Stimulated activated CD4-positive, alpha-beta T cell treated with anti-CD3 and anti-CD28 coated beads, Interleukin-2, amount 100 ng/mL, for 24 hours (primary cell): ENCODE measurements at places on chromosomes 12 and 14.

DNA sequence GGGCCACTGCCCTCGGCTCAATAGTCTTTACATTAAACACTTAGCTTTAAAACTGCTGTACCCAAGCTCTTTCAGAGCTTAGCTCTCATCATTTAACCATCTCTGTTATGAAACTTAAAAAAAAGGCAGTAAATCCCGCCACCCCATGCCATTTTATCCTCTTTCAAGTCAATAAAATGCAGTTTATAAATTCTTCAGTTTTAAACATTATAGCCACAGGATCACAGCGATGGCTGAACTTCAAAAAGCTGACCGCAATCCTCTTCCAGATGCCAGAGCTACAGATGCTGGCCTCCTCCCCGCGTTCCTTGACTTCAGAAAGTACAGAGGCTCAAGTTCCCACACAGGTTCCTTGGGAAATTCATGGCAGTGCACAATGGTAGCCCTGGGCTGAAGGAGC lies 4.2 kb downstream of the OR10G3 start:
- no peak for DNase-seq

DNA sequence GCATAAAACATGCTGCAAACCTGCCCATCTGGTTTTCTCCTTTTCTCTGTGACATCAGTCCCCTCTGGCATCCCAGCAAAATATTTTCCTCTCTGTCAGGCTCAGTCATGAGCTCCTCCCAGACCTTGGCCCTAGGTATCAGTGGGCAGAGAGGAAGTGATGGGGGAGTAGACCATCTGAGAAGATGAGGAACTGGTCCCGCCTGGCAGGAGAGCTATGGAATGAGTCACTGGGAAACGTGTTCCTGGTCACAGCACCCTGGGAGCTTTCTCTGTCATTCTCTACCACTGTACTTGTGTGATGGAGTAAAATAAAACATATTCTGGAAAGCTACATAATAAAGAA lies 5.0 kb upstream of the SRSF9 start:
- DNase-seq, result no peak

GRCh38 chr12:88206601-88207000 lies 64.5 kb downstream of the TMTC3 start:
- no peak for DNase-seq

- no peak for DNase-seq
These were observed 6.0 kb downstream of the INSM2 start for GRCh38 chr14:35539969-35540368.

GRCh38 chr14:68656452-68656851 lies 136.4 kb downstream of the ZFP36L1 start:
- no peak for DNase-seq

DNA sequence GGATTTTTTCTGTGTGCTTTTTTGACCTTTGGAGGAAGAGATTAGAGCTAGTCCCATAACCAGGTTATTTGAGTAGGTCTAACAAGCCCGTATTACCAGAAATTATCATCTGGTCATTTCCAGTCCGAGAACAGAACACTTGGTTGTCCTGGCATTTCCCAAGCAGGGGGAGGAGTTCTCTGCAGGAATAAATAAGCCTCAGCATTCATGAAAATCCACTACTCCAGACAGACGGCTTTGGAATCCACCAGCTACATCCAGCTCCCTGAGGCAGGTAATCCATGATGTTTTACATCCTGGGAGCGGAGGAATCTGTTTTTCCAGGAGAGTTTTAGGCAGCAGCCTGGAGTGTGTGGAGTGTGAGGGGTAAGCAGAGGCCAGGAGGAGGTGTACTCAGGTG lies at the start of gene SERPINA3:
Gene SERPINA3, plus strand, starts transcription at position 218 of the 400 bp plus-strand sequence. CDS start 2,051 bp downstream, outside the sequence.
- no peak for DNase-seq

- no peak for DNase-seq
These were observed 59.7 kb downstream of the SCFD1 start for GRCh38 chr14:30681752-30682355.

DNA sequence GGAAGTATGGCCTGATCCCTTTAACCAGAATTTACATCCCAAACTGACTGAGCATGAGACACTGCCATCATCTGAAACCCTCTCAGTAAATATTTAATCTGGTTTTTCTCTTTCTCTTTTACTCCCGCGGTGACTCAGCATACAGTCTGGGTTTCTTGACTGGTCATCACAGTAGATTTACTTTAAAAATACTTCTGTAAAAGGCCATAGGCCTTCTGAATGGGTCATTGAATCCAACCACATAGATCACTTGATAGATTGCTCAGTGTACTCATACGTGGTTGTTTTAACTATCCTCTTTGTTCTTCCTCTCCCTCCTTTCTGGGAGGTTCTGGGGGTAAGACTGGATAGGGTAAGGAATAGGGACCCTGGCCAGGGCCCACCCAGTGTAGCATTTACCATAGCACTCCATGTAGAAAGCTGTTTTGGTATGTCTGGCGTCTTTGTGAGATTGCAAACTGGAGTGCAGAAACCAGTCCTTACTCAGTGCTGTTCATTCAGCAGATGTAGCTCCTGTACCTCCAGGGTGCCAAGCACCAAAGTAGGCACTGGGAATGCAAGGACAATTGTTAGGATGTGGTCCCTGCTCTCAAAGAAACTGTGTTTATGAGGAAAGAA lies 165.7 kb downstream of the SRGAP1 start:
- DNase-seq, result no peak

GRCh38 chr12:116116650-116117424 lies 160.7 kb downstream of the MED13L start:
- DNase-seq, result no peak

DNA sequence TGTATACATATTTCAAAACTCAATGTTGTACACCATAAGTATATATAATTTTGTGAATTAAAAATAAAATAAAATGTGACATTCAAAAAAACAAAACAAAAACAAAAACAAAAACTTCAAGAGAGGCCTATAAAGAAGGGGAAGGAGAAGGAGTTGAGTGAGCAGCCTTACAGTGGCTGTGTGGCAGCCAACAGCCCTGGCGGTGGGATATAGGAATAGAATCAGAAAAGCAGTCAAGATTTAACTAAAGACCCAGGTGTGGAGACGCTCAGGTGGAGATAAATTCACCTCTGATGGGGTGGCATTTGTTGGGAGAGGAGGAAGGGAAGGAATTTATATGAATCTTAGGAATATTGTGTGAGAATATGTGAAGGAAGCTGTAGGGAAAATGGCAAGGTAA lies 41.8 kb upstream of the E2F7 start:
- DNase-seq, result no peak

GRCh38 chr14:85595981-85596380 lies 66.0 kb downstream of the FLRT2 start:
- DNase-seq, result no peak

GRCh38 chr12:88784166-88784565 lies 203.9 kb upstream of the KITLG start:
- DNase-seq, result no peak

DNA sequence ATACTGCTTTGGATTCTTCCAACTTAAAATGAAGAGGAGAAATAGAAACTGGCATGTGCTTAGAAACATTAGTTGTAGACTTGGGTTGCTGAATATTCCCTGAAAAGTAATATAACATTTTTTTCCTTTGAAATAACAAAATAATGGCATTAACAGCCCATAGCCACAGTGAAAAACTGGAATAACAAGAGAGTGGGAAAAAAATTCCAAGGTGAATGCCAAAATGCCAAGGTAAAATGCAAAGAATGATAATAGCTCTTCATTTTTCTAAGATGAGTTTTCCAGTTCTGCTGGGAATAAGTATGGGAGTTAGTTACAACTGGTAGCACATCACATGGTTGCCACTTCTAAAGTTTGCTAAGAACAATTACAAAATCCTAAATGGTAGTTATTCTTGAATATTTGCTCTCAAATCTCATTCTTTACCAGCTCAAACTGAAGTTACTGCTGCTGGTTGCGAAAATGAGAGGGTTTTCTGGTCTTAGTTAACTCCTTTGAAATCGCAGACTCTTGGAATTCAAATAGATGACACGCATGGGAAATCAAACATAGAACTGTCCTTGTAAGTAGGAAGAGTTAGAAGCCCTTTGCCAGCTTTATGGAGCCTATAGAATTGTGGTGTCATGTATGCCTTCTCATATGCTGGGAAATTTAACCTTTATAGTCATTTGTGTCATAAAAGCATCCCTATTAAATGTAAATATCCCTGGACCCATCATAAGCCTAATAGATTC lies 165.0 kb upstream of the DCN start:
- no peak for DNase-seq

DNA sequence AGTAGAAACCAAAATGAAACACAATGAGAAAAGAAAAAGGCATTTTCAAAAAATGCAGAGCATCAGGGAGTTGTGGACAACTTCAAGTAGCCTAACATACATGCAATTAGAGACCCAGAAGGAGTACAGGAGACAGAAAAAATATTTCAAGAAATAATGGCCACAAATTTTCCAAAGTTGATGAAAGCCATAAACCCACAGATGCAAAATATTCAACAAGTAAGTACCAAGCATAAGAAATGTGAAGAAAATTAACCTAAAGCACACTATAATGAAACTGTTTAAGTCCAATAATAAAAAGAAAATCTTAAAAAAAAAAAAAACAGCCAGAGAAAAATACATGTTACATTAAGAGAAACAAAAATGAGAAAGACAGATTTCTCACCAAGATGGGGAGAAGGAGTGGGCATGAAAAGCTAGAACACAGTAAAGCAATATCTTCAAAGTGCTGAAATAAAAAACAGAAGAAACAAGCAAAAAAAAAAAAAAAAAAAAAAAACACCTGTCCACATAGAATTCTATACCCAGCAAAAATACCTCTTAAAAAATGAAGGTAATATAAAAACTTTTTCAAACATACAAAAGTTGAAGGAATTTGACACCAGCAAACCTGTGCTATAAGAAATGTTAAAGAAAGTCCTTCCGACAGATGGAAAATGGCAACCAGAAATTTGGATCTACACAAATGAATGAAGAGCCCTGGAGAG lies 77.1 kb downstream of the PRKAB1 start:
- no peak for DNase-seq

DNA sequence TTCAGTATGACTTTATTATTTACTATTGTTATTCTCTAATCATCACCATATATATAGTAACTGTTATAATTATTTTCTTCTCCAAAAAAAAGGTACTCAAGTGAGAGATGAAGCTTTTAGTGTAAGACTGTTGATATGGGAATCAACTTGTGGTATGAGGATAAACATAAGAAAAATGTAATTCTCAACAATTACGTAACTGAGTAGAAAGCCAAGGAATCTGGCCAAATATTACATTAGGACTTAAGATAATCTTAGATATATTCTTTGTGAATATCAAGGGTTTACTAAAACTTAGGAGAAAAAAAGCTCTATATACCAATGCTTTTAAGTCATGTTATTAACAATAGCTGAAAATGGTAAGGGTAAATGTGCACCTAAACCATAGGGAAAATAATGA lies 13.3 kb downstream of the SENP1 start:
- DNase-seq, result no peak

DNA sequence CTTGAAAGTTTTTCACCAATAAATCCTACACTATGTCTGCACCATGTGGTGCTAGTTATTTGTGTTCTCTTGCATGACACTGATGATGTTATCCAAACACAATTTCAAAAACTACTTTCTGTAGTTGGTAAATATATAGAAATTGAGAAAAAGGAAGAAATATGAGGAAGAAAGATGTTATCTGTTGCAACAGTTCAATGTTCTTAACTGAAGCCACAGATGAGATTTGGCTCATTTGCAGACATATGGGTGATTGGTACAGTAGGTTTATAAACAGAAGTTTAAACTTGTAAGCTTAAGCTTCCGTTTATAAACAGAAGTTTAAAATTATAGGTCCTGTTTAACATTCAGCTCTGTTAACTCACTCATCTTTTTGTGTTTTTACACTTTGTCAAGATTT lies at the start of gene CLEC12A:
Gene CLEC12A, plus strand, starts transcription at position 229 of the 400 bp plus-strand sequence. CDS start 188 bp downstream, outside the sequence.
- no peak for DNase-seq

DNA sequence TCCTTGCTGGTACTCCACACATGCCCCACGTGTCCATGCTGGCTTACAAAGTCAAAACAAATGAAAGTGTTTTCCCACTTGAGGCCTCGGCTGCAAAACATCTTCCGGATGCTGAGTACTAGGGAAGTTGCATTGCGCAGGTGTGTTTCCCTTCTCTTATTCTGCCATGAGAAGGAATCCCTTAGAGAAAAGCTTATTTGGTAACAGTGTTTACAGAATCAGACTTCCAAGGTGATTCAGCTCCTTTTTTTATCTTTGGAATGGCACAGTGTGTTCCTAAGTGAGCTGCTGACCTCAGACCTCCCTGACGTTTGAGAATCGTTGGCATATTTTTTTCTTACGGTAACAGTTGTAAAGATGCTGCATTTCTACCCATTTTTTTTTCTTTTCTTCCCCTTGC lies 211.3 kb downstream of the ESR2 start:
- no peak for DNase-seq

DNA sequence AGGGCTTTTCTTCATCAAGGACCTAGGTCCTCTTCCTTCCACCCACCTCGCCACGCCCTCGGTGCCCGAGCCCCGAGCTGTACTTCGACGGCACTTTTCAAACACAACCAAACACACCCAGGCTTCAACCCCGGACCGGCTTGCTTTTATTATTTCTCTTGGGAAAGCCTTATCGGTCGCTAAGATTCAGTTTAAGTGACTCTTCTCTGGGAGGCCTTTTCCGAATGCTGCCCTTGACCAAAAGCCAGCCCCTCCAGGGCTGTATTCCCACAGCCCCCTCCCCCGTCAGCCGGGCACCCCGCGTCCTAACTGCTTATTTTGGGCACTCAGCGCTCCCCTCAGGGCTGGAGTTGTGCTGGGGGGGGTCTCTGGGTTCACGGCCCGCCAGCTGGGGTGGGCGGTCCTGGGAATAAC lies 644 bp upstream of the PPP4R4 start:
- DNase-seq, result peak; percentile 26

- DNase-seq, result no peak
These were observed 15.9 kb upstream of the SIX1 start for GRCh38 chr14:60665177-60665550.

DNA sequence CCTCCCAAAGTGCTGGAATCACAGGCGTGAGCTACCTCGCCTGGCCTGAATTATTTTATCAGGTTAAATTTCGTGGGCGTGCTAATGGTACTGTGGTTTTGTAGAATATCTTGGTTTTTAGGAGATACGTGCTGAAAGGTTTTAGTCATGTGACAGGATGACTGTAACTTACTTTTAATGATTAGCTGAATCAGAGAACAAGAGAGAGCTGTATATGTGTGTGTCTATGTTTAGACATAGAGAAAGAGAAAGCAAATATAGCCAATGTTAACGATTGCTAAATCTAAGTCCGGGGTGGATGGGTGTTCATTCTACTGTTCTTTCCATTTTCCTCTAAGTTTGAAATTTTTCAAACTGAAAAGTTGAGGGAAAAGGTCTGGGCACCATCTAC lies 9.2 kb upstream of the PNMA1 start:
- no peak for DNase-seq

DNA sequence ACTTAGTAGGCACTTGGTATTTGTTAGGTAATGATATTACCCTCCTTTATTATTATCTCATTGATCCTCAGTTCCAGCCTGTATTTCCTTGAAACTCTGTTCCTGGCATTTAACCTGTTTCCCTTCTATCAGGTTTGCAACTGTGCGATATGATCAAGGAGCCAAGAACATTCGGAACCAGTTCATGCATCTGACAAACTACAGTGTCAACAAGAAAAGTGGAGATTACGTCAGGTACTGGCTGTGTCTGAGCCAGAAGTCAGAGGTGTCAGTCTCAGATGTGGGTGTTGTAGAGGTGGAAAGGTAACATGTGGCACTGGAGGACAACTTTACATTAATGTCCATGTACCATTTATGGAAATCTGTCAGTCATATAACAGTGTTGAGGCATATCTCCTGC lies 56.7 kb downstream of the TTLL5 start:
- DNase-seq, result no peak

GRCh38 chr12:22051114-22051698 lies 5.2 kb downstream of the CMAS start:
- DNase-seq, result no peak
